ENCODE measurements at places on chromosomes 5 and 9.

DNA sequence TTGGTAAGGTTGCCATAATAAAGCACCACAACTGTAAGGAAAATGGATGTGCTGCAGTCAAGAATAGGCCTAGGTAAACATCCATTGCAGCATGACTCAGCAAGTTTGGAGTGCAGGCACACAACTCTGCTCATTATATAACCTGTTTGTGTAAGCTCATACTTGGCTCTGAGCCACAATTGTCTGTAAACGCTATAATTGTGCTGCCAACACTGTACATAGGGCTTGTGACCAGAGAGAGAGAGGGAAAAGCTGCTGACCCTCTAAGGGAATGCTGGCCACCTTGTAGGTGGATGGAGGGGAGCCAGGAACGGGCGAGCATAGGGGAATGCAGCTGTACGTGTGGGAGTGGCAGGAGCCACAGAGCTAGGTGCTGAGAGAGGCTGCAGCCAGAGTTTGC lies 2186.5 kb upstream of the ACO1 start:
- H3K4me1 ChIP-seq: no peaks in the 10 kb centered on the region
- no peaks in the 10 kb centered on the region for H3K36me3 ChIP-seq
- H3K27ac ChIP-seq: no peak overlapping the region
- H3K27me3 ChIP-seq: no peaks in the 10 kb centered on the region
- no peak overlapping the region for H3K4me3 ChIP-seq
- DNase-seq: no peak

DNA sequence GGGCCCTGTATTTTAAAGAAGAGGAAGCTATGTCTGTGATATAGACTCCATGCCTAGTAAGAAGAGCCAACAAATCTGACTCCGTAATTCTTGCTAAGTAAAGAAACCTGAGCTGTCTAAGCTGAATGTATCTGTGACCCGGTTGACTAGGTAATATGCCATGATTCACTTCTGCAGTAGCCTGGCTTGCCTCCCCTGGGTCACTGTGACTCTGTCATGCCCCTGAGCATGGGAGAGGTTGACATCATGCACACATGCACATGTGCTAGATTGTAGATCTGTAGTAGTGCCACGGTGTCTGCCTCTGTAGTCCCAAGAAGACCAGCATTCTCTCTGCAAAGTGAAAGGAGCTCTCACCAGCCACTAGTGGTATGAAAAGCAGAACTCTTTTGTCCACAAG lies 9.1 kb downstream of the SLC22A5 start:
- H3K27me3 ChIP-seq: no peaks in the 10 kb centered on the region
- no peak overlapping the region for H3K4me3 ChIP-seq
- H3K36me3 ChIP-seq: no peaks in the 10 kb centered on the region
- DNase-seq: no peak
- no peaks in the 10 kb centered on the region for H3K4me1 ChIP-seq

DNA sequence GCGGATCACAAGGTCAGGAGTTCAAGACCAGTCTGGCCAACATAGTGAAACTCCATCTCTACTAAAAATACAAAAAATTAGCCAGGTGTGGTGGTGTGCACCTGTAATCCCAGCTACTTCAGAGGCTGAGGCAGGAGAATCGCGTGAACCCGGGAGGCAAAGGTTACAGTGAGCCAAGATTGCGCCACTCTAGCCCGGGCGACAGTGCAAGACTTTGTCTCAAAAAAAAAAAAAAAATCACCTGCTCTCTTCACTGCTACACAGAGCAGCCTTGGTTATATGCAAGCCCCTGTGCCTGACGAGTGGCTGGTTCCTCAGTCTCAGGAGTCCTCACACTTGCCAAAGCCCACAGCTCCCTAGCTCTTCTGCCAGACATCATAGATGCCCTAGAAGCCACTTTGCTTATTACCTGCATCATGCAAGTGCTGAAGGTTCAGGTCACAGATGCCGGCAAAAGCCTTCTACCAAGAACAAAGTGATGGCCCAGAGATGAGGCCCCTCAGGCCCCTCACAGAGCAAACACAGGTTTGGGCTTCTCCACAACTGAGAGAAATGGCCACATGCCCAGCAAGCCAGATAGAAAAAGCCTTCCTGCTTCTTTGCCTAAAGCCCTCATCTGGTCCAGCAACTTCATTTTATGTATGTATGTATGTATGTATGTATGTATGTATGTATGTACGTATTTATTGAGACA lies 176.4 kb downstream of the AUH start:
- DNase-seq: peak; percentile 55
- H3K27me3 ChIP-seq: no peaks in the 10 kb centered on the region
- peaks cover 13% of the 10 kb centered on the region for H3K36me3 ChIP-seq
- no peak overlapping the region for H3K4me3 ChIP-seq

DNA sequence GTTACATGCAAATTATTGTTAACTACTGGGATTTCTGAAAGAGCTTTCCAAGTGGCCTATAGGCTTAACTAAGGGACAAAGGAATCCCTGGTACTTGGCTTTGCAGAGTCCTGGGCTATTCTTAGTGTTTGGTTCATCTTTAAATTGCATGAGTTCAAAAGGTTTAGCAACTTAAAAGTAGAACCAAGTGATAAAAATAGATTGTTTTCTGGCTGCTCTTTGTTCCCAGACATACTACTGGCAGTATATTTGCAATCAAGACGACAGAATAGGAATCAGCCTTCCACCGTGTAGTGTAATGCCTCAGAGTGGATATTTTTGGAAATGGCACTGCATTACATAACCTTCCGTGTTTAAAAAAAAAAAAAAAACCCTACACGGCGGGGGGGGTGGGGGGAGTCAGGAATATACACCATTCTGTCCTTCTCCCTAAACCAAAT lies 1.0 kb downstream of the NREP start:
- H3K27ac ChIP-seq: no peak overlapping the region
- DNase-seq: no peak
- H3K36me3 ChIP-seq: peaks cover 8% of the 10 kb centered on the region

DNA sequence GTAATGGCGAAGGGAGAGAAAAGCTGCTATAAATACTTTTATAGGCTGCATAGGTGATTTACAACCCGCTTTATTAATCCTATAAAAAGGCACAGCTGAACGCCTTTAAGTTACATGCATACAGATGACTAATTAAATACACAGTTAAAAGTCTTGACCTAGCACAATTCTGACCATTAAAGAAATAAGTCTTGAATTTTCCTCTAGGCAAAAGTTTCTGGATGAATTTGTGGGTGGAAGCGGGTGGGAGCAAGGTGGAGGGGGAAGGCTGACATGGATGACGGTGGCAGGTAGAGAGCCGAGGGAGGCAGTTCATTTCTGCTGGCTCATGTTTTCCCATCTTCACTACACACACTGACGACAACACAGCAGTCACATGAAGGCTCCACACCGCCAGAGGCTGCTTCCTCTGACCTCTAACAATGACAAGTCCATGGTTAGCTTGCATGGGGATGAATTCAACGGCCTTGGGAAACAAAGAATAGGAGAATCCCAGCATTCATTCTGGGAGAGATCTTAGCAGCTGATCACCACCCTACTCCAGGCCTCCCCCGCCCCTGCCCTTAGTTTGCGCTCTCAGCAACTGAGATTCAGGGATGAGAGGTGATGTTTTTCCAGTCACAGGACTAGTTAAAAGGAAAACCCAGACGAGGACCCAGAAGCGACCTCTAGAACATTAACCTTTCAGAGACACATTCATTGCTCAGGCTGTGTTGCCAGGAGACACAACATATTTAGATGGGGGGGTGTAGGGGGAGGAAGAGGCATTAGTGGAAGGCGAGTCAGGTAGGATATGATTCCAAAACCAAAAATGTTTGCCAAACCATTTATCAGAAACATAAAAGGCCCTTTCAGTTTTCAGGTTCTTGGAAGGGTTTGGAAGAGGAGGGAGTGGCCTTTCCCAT lies 329.3 kb downstream of the PIK3R1 start:
- no peak for DNase-seq
- H3K36me3 ChIP-seq: no peaks in the 10 kb centered on the region
- H3K4me3 ChIP-seq: no peak overlapping the region
- no peak overlapping the region for H3K27ac ChIP-seq
- peaks cover 21% of the 10 kb centered on the region for H3K27me3 ChIP-seq
- H3K4me1 ChIP-seq: no peaks in the 10 kb centered on the region

DNA sequence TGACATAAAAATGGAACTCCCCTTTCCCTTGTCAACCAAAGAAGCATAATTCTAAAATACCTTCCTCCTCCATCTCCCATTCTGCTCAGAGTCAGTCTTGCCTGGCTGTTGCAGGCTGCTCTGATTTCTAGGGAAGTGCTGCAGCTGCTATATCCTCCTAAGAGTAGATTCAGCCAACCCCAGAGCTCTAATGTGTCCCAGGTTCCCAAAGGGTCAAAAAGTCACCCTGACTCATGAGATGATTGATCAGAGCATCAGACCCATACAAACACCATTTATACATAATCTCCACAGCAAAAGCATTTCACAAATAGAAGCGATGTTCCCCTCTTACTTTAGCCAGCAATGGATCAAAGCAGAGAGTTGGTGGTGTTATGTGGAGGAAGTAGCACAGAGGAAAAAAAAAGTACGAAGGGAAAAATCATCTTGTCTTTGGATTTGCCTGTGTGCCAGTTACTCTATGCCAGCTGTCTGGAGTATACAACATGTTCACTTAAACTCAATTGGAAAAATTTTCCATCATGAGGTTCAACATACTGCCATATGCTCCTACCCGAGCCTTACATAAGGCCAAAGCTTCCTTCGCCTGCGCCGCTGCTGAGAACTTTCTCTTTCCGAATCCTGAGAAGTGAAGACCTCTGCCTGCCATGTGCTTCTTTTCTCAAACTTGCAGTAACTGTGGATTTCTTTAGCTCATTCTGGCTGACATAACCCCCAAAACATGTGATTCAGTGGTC lies 258.0 kb downstream of the TLE4 start:
- H3K4me1 ChIP-seq: peaks cover 1% of the 10 kb centered on the region
- H3K36me3 ChIP-seq: no peaks in the 10 kb centered on the region
- H3K27me3 ChIP-seq: no peaks in the 10 kb centered on the region
- no peak overlapping the region for H3K4me3 ChIP-seq
- no peak overlapping the region for H3K27ac ChIP-seq
- DNase-seq: no peak

DNA sequence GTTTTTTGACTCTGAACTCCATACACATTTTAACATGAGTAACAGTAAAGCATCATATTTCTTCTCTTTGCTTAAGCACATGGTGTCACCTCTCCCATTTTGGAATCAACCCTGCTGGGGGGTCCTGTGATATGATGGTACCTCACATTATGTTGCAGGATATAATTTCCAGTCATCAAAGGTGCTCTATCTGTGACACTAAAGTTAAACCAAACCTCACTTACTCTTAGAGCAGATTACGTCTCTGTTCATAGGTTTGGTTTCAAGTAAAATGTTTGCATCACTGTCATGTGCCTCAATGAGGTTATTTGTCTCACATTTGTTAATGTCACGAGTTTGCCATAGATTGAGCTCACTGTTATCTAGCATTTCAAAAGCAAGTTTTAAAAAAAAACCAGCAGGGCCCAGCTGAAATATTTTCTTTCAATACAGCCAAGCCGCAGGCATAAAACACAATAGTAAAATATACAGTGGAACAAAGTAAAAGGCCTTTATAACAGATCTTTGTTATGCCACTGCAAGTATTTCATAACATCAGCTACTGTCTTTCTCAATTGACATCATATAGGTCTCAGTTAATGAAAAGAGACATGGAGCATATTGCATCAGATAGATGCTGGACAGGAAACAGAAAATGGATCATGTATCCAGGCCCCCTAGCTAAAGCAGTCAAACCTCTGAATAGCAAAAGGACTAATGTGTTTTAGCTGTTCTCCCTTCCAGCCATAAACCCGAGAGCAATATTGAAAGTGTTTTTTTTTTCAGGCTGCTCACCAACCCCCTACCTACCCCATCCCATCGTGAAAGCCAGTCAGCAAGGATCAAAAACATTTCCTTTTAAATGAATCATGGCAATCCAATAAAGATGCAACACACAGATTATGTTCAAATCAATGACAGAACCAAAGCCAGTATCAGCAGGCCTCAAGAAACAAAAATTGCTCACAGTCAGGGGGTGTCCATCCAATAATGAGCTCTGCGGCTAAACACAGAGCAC lies 182.1 kb upstream of the ITGA1 start:
- DNase-seq: no peak
- no peak overlapping the region for H3K27ac ChIP-seq
- H3K4me1 ChIP-seq: no peaks in the 10 kb centered on the region
- peaks cover 2% of the 10 kb centered on the region for H3K27me3 ChIP-seq

DNA sequence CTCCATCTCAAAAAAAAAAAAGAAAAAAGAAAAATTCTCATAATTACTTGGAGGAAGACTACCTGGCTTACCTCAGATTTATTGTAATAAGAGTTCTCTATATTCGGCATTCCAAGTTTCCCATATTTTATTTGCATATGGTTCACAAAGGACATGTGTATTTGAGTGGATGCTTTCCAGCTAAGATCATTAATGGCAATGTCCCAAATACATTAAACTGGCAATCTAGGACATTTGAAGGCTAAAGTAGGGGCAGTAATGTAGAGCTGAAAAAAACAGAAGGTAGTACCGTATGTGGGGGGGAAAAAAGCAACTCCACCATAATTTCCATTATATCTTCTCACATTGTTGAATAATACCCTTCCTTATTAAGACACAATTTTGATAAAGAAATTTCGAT lies 4.9 kb downstream of the TUT7 start:
- peak overlapping the region; percentile 8 for H3K4me3 ChIP-seq
- no peak overlapping the region for H3K27ac ChIP-seq
- peaks cover 45% of the 10 kb centered on the region for H3K4me1 ChIP-seq
- DNase-seq: no peak
- peaks cover 53% of the 10 kb centered on the region for H3K36me3 ChIP-seq

DNA sequence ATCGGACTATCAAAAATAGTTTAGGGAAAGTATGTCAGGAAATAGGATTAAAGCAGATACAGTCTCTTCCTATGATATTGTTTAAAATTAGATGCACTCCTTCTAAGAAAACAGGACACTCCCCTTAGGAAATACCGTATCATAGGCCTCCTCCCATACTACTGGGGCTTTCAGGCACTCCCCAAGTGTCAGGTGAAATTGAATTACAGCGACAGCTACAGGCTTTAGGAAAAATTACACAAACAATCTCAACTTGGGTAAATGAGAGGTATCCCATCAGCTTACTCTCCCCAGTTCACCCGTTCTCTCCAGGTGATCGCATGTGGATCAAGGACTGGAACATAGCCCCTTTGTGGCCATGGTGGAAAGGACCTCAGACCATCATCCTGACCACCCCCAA lies 110.4 kb upstream of the EPB41L4A start:
- no peaks in the 10 kb centered on the region for H3K36me3 ChIP-seq
- H3K27ac ChIP-seq: no peak overlapping the region
- peaks cover 7% of the 10 kb centered on the region for H3K27me3 ChIP-seq
- DNase-seq: no peak
- no peak overlapping the region for H3K4me3 ChIP-seq
- no peaks in the 10 kb centered on the region for H3K4me1 ChIP-seq

- no peak overlapping the region for H3K4me3 ChIP-seq
- no peak overlapping the region for H3K27ac ChIP-seq
- no peak for DNase-seq
- H3K27me3 ChIP-seq: no peaks in the 10 kb centered on the region
- H3K36me3 ChIP-seq: no peaks in the 10 kb centered on the region
These were observed 712.1 kb upstream of the MEF2C start for GRCh38 chr5:89595056-89595455.

GRCh38 chr5:43619380-43619779 lies 16.4 kb downstream of the NNT start:
- H3K36me3 ChIP-seq: peaks cover 48% of the 10 kb centered on the region
- no peak for DNase-seq
- H3K27me3 ChIP-seq: no peaks in the 10 kb centered on the region
